ENCODE measurements at places on chromosomes 3 and 15. TPM values are rescaled to one million over a fixed set of nuclear protein-coding genes. Genes with fewer than 3 reads are reported as not detected.

Gene MEIS2
- total RNA-seq = 9.7 TPM

Gene FSTL1
- total RNA-seq = 68.6 TPM

Gene TNIK
- total RNA-seq = 2.1 TPM

Gene WNT7A
- total RNA-seq = 0.12 TPM

Gene CSPG4
- 0.07 TPM for total RNA-seq

Gene IQCF2
- not detected for total RNA-seq

Gene CKMT1B
- total RNA-seq = 3.4 TPM

Gene ISL2
- total RNA-seq = 4.3 TPM

Gene LSAMP
- total RNA-seq = not detected

Gene MORC1
- not detected for total RNA-seq

Gene TMEM212
- total RNA-seq = not detected

Gene ZPLD1
- 0.08 TPM for total RNA-seq
